Stimulated activated CD4-positive, alpha-beta T cell treated with anti-CD3 and anti-CD28 coated beads, Interleukin-12 subunit alpha, Interleukin-12 subunit beta, amount 100 ng/mL, for 48 hours (primary cell): ENCODE measurements at places on chromosomes 3 and 15.

DNA sequence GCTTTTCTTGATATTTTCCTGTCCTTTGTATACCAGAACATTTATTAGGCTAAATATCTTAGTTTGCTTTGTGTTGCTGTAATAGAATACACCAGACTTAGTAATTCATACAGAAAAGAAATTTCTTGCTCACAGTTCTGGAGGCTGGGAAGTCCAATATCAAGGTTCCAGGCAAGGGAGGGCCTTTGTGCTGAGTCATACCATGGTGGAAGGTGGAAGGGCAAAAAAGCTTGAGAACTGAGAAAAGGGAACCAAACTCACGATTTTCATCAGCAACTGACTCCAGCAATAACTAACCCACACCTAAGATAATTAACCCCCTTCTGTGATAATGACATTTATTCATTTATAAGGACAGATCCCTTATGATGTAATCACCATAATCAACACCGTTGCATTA is 496.9 kb upstream of the SUCLG2 start:
- DNase-seq = no peak

- DNase-seq = no peak
These were observed 330.8 kb upstream of the PDZRN3 start for GRCh38 chr3:73955494-73956070.

GRCh38 chr15:52287114-52287513 is 8.5 kb downstream of the MYO5C start:
- DNase-seq = no peak

DNA sequence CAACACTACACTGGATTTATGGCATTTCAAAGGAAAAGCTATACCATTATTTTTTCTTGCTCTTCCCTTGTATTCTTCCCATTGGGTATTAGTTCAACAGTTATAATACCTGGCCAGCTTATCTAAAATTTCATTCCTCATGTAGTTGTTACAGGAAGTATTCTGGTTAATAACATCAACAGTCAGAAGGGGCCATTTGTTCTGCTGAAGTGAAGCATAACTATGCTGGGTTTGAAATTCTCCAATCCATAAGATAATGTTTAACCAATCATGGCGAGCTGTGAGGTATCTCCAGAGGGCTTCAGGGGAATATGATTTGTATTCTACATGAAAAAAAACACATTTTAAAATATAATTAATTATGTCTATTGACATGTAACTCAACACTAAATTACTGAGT is 43.4 kb downstream of the SPG11 start:
- no peak for DNase-seq

- DNase-seq = no peak
These were observed 125.3 kb downstream of the BDH1 start for GRCh38 chr3:197430502-197430901.

DNA sequence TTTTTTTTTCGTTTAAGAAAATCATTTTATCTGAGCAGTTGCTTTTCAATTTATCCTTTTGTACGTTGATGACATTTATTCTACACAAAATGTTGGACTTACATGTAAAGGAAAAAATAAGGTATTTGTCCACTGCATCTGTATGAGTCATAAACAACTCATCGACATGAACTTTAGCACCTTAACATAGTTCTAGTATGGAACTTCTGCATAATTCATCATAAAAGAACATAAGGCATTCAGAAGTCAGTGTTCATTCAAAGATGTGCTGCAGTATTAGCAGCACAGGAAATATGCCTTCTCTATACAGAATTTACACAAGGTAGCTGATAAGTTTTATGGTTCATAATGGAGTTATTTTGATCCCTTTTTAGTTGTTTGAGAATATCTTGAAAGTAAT is 801.6 kb downstream of the CADM2 start:
- DNase-seq = no peak

GRCh38 chr3:177836671-177837070 is 639.4 kb upstream of the TBL1XR1 start:
- no peak for DNase-seq

GRCh38 chr3:188888321-188889053 is 283.3 kb upstream of the TPRG1 start:
- DNase-seq = no peak

GRCh38 chr15:89822026-89822425 is 7.4 kb upstream of the ANPEP start:
- DNase-seq = no peak

GRCh38 chr3:157045238-157045850 is 114.6 kb downstream of the CCNL1 start:
- no peak for DNase-seq

DNA sequence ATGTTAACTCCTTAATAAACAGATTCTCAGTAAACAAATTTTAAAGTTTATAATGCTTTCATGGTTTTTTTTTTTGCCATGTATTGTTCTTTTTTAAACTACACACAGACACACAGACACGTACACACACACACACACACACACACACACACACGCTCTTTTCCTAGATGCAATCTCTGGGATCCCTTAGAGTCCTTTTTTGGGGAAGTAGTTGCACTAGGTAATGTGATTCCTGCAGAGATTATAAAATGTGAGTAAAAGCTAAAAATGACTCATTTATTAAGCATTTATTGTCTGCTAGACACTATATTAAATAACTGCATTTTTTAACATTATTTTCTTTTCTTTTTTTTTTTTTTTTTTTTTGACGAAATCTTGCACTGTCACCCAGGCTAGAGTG is 19.9 kb downstream of the NDUFB5 start:
- no peak for DNase-seq

- no peak for DNase-seq
These were observed 30.7 kb downstream of the NBEAL2 start for GRCh38 chr3:47010111-47010712.

DNA sequence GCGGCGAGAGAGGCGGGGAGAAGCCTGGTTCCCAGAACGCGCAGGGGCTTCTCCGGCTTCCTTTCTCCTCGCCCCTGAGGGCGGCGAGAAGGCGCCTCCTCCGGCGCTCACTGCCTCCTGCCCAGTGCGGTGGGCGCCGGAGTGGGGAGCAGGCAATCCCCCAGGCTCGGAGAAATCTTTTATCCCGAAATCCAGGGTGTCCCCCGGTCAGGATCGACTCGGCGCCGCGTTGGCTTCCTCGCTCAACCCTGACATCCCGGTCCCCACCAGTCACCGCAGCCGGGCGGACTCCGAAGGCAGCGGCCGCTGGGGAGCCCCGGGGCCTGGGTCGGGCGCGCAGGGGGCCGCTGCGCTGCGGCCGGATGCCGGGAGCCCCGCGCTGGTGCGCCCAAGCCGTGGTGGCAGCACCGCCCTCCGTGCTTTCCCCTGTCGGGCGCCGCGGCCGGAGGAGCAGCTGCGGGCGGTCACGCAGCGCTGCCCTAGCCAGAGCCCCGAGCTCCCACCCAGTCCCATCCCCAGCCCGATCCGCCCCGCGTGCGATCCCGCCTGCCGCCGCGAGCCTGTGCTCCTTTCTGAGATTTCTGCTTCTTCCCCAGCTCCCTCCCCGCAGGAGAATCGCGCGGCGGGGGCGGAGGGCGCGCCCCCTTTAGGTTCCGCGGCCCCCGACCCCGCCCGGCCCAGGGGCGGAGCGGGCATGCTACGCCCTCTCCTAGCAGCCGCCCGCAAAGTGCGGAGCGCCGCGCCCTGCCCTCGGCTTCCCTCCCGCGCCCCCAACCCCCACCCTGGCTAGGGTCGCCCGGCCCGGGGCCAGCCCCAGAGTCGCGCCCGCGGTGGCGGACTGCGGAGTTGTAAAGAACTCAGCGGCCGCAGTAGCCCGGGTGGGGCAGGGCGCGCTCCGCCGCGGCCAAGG is 683 bp upstream of the CACNA2D3 start:
- DNase-seq = no peak

DNA sequence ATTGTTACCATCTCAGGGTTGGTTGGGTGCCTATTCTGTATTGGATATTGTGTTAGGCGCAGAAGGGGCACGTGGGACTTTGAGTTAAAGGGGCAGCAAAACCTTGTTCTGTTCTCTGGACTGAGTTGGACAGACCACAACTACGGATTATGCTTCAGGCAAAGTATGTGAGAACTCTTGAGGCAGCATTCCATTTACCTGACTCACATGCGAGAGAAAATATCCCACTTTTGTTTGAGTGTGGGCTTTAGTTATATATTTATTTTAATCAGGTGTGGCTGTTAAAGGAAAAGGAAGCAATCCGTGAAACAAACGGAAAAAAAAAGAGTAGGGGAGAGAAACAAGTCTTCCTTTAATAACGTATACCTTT is 627 bp upstream of the PLS1 start:
- no peak for DNase-seq

GRCh38 chr15:88657326-88658069 is 18.7 kb downstream of the ISG20 start:
- no peak for DNase-seq

DNA sequence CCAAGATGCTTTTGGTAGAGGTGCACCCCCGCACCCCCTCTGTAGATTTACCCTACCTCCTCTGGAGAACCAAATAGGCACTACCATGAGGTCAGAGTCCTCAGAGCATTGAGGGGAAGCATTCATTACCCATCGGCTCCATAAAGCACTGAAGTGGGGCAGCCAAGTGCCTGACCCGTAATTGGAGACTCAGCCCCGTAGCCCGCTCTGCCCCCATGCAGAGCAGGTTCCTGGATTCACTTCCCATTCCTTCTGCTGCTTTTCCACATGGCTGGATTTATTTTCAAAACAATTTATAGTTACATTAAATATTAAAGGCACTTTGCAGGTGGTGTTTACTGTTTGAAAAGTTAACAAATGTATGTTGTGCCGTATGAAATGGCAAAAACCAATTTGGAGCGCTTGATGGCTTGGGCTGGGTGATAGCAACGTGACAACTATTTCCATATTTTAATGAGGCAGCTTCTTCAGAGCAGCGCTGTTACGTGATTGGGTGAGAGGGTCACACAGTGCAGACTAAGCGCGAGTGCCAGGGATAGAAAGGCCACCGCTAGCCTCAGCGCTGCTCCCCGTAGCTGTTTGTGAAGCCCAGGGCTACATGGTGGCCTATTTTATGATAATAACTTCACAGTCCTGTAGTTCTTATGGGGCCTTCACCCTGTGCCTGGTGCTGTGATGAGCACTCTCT is 373.8 kb upstream of the PROK2 start:
- no peak for DNase-seq

- no peak for DNase-seq
These were observed 246.2 kb downstream of the LSAMP start for GRCh38 chr3:116199063-116199462.
